ENCODE measurements at places on chromosomes 12 and 14.

DNA sequence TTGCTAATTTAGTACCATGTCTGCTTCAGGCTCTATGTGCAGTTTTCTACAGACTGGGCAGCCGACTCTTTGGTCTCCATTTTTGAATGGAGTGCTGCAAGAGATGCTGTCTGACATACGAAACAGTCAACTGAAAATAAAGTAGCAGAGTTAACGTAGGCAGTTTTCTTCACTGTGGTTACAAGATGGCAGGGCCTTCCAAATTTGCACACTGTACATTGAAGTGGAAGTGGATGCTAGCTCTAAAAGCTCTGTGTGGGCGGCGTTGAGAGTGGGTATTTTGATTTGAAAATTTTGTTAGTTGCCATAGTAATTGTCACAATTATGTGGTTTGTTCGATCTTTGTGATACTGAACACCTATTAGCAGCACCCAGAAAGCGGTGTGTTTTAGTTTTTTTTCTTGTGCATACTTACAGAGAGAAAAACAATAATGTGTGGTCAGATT is 154.9 kb upstream of the ATP2B1 start:
- no peak for DNase-seq

- DNase-seq = no peak
Measured at GRCh38 chr12:75311369-75311768, 18.8 kb downstream of the CAPS2 start.

- no peak for DNase-seq
Measured at GRCh38 chr12:120019938-120020337, 30.9 kb downstream of the BICDL1 start.

GRCh38 chr12:52220477-52220876 is 12.6 kb upstream of the KRT7 start:
- DNase-seq = no peak

DNA sequence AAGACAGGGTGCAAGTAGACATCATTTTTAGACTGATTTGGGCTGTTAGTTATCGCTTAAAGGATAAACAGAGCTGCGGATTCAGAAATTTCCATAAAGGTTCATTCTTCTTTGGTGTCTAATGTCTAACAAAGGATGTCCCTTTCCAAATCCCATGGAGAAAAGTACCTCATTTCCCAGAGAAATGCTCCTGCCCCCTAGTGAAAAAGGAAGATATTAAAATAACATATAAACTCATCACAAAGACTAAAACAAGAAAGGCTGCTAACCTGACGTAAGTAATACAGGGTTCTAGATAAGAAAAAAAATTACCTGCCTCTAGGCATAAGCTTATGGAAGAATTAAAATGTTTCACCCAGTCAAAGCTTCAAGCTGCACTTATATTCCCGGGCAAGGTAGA is 22.8 kb downstream of the ARMH4 start:
- DNase-seq = no peak
